ENCODE measurements at places on chromosomes 2 and 18. TPM values are rescaled to one million over a fixed set of nuclear protein-coding genes. Genes with fewer than 3 reads are reported as not detected.
A peak's percentile ranks its signal among the peaks of the same experiment; 100 is the strongest.

Gene AP1S3
- 0.40 TPM for total RNA-seq

Gene ADI1
- 90.0 TPM for total RNA-seq

Gene SCTR
- total RNA-seq, result not detected

DNA sequence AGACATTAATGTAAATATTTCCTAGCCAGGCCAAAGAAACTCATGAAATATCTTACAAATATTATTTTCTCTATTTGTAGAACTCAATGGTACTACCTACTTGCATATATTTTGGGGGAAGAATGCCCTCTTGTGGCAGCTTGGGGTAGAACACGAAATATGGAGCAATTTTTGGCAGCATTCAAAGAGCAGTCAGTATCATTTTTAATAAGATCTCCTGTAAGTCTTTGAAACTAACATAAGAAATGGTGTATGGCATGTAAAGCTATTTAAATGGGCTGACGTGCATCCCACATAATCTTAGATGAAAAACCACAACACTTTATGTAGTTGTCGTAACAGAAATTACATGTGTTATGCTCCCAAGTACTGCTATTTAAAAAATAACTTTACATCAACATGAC, 62.3 kb upstream of the CCDC195 start:
- no peak for DNase-seq

DNA sequence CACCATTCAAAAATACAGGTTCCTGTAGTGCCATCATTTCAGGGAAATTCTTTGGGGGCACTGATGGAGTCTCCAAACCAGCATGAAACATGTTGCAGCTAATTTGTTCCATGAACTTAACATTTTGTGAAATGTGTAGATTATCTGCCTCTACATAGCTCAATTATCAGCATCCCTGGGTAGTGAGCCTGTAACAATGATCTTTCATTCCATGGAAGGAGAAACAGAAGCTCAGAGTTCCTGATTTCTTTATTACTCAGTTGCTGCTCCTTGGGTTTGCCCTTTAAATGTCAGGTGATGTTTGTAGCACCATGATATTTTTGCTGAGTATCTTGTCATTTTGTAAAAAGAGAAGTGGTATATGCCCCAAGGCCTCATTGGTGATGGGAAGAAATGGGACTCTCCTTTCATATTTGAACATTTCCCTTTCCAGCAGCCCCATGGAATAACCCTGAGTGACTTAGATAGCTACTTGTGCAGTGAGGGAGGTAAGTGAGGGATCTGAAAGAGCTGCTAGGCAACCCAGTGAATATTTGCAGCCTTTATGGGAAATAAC, 146.9 kb downstream of the CERS6 start:
- no peak for DNase-seq

DNA sequence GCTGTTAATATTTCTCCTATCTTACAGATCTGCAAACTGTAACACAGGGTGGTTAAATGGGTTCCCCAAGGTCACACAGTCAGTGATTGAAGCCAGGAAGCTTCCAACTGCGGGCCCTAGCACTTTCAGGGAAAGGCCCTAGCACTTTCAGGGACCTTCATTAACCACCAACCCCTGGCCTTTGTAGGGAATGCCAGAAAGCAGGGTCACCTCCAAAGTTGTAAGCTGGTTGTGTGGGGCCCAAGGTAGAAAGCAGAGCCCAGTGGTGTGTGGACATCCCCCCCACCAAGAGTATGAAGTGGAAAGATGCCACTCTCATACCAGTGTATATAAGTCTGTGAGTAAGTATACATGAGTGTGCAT, 4.4 kb downstream of the DLX2 start:
- no peak for DNase-seq

Gene IL1RL1
- total RNA-seq, result 4.3 TPM

- no peak for DNase-seq
Measured at GRCh38 chr2:147026664-147027295, 818.0 kb upstream of the ACVR2A start.

DNA sequence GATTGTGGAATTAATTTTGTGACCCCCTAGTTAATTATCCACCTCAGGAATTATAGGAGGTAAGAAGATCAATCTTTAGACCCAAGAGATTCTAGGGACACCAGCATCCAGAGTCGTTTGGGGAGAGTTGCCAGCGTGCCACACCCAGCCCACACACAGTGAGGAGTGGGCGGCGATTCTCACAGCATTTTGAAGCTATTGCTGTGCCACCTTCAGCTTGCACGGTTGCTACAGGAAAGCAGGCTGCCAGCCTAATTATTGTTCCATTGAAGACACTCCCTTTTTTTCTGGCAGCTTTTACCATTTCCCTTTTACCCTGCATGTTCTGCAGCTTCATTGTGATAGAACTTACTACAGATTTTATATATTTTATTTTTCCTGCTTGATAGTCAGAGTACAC, 13.1 kb upstream of the MYL12A start:
- DNase-seq, result no peak

DNA sequence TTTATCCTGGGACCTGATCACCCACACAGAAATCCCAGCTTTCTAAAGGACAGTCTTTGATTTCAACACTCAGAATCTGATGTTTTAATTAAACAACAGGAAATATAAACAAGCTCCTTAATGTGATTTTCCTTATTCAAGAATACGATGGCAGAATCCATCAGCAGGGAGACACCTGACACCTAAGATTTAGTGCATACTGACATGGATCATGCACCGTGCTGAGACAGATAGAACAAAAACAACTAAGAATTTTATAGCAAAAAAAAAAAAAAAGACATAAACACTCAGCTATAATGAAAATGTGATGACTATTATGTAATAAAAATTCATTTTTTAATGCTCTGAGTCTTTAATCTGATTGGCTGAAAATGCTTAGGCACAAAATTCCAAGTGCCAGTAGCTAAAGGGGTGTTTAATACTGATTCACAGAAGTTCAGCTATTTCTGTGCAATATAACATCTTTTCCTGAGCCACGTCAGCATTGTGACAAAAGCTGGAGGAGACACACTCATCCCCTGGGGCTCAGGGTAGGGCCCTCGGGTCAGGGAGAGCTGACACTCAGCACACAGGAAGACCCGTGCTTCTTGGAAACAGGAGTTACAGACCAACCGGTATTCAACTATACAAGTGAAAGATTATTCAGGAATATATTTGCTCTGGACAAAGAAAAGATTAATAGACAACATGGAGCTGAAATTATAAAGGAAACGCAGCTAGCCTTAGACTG, 247.4 kb downstream of the FBXO15 start:
- DNase-seq, result peak; percentile 31
